AG04449 (cell line): ENCODE measurements at places on chromosomes 13 and 19.

- DNase-seq: no peak
Measured at GRCh38 chr13:88701551-88701950, 1030.4 kb downstream of the SLITRK5 start.

DNA sequence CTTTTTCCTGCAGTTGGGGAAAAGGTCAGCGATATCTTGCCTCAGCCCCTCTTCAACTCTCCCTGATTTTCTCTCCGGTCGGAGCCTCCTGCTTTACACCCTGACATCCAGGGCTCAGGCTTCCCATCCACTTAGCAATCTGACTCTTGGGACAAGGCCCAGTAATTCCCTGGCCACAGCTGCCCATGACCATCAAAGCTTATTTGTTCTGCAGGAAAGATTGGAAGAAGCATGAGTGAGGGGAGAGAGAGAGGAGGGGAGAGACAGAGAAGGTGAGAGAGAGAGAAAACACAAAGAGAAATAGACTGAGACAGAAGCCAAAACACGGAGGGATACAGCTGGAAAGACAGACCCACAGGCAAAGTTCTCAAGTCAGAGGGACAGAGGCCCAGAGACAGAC, 13.7 kb downstream of the SYT3 start:
- no peak for DNase-seq

- no peak for DNase-seq
Measured at GRCh38 chr13:104442536-104442935, 1376.3 kb upstream of the SLC10A2 start.

DNA sequence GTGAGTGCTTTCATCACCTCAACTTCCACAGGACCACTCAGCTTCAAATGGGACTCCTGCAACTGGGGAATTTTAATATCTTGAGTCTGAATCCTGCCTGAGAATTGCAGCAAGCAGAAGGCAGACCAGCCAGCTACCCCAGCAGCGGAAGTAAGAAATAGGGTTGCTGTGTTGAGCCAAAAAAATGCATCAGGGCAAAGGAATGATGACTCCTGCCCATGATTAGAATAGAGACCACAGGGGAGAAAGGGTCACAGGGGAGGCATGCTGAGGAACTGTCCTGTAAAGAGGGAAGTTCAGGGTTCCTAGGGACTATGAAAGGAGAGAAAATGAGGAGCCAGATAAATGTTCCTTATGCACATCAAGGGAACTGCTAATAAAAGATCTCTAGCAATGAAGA, 370.2 kb downstream of the KCTD12 start:
- DNase-seq: no peak

DNA sequence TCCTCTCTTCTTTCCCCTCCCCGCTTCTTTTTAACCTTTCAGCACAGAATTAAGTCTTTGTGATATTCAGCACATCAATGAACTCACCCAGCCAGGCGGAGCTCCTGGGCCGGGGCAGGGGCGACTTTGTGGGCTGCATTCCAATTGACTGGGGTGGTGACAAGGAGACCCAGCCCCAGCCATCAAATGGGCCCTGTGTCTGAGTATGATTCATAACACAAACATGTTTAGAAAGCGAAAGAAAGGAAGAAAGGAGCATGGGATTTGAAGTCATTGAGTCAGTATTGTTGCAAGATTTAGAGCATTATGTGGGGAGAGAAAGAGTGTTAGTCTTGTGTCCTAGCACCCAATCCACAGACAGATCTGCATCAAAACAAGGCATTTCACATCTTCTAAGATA, 185.3 kb downstream of the LHFPL6 start:
- DNase-seq: peak; percentile 21

DNA sequence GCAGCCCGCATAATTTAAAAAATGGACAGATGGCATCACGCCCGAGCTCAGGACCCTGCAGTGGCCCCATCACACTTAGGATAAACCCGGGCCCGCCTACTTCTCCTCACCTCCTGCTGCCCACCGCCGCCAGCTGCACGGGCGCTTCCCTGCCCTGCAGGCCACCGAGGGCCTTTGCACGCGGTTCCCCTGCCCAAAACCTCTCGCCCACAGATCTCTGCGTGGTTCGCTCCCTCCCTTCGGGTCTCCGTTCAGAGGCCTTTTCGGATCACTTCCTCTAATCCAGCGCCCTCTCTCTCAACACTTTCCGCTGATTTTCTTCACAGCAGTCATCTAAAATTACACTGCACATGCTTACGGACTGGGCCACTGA, 1.8 kb downstream of the SHISA7 start:
- no peak for DNase-seq

- no peak for DNase-seq
Measured at GRCh38 chr13:113015826-113016525, 47.0 kb downstream of the MCF2L start.

DNA sequence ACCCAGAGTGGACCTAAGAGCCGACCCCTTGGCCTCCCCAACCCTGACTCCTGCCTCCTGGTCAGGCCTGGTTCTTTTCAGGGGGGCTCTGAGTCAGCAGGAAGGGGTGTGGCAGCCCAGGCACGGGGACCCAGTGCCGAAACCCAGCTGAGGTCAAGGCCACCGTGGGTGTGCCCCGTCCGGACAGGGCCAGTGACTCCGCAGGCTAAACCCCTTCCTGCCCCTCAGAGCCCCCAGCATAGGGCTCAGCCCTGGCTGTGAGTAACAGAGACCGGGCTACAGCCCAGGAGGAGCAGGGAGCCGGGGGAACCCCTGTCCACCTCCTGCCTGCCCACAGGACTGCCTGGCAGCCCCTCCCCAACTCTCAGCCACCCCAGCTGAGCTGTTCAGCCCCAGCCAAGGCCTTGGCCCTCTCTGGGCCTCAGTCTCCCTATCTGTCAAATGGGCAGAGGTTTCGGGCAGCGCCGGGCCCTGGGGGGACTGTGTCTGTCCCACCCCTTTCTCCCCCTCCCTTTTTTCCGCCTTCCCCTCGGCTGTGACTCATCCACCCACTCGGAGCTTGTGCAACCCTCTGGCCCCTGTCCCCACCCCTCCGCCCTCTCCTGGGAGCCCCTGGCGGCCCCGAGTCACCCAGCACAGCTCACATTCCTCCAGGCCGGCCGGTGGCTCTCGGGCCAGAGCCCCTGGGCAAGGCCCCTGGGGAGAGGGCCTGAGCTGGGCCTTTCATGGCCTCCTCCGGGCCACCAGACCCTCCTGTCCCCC, 8.6 kb downstream of the ZBTB7A start:
- no peak for DNase-seq

DNA sequence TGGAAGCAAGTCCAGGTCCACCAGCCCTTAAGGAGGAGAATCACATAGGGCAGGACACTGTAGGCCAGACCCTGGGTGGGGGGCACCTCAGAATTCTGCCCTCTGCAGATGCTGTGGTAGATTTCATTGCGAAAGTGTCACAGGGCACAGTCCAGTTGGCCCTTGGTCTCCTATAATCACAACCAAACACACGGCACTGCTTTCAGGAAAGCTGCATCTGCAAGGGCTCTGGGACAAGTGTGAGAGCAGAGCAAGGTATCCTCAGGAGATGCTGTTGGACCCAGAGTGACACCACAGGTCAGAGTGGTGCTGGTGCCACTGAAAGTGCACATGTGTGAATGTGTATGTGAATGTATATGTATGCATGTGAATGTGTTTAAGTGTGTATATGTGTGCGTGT, 88.6 kb upstream of the MBNL2 start:
- DNase-seq: no peak

GRCh38 chr19:47613165-47614020, 4.5 kb downstream of the BICRA start:
- no peak for DNase-seq

DNA sequence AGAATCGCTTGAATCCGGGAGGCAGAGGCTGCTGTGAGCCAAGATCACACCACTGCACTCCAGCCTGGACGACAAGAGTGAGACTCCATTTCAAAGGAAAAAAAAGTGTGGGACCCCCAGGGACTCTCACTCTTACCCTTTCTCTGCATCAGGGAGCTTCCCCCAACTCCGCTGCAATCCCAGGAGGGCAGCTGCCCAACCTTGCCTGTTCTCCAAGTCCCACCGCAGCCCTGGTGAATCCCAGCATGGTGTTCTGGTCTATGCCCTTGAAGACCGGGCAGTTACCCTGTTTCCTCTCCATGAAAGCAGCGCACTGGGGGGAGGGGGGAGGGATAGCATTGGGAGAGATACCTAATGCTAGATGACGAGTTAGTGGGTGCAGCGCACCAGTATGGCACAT, 35.7 kb upstream of the DPRX start:
- no peak for DNase-seq

DNA sequence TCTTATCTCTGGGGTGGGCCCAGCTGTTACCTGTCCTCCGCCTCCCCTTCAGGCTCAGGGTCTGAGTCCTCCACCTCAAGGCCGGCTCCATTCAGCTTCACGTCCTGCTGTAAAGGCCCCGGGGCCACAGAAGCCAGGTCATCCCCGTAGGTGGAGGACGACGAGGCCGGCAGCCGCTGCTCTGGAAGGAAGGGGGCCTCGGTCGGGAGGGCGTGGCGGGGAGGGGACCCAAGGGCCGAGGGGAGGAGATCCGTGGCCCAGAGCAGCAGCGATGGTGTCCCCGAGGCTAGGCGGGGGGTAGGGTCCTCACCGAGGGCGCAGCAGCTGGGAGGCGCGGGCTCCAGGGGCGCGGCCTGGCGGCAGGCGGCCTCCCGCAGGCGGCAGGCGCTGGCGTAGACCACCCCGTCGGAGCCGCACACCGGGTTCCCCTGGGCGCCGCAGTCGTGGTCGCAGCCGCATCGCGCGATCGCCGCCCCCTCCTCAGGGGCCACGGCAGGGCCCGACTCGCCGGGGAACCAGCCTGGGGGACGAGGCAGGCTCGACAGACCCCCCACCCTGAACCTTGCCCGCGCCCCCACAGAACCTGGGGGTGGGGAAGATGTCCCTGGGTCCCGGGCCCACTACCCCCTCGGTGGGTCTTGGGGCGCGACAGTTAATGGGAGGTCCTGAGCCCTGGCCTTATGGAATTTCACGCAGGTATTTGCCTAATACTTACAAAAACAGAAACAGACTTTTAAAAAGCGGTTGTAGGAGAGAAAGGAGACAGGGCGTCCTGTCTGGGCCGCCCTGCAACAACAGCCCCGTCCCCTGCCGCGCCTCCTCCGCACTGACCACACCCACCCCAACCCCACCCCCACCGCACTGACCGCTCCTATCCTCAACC, 7.6 kb downstream of the F2RL3 start:
- no peak for DNase-seq

GRCh38 chr13:99614465-99614885, 113.2 kb downstream of the TM9SF2 start:
- DNase-seq: no peak

GRCh38 chr13:20499986-20500385, 25.7 kb downstream of the CRYL1 start:
- no peak for DNase-seq

DNA sequence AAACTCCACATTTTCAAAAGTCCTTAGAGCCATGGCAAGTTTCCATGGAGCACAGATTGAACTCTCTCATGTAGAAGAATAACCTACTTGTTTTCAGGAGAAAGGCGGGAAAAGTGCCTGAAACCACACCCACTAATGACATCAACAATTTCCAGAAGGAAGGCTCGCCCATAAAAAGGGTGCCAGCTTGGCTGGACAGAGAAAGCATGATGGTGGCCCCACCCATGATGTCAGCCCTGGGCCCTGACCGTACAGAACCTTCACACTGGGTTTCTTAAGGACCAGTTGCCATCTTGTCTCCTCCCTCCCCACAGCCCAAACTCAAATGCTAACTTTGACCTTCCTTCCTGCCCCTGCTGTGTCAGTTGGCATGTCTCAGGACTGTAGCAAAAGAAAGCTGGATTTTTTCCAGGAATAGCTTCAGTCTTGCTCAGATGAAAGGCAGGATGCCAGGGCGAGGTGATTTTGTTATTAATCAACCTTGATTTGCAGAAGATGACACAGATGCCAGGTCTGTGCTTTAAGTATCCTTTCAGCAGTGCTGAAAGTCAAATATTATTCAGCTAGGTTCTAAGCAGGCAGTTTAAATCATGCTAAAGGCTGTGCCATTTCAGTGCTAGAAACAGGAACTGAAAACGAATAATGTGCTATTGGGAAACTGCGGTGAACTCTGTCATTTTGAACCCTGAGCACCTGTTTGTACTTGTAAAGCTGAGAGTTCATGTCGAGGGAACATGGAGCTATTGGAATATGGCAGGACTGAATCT, 89.5 kb upstream of the RFC3 start:
- no peak for DNase-seq

DNA sequence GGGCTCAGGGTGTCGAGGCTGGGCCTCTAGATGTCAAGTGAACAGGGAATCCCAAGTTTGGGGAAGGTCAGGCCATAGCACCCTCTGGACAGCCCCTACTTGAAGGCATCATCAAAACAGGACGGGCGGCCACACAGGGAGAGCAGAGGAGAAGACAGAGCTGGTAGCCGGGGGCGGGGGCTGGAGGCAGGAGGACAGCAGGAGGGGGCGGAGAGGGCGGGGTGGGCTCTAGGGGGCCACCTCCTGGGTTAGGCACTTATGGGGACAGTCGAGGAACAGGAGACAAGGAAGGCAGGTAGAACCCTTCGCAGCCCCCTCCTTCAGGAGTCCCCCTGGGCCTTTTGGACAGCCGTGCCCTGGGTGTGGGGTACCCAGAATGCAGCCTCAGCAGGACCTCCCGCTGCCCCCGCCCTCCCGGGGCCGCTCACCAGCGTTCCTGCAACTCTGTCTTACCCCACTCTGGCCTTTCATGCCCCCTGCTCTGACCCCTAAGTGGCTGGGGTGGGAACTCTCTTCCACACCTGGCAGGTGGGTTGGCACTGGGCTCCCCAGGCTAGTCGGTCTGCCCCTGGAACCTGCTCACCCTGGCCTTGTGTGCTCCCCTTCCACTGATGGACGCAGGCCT, 5.8 kb downstream of the SSBP4 start:
- DNase-seq: no peak

- no peak for DNase-seq
Measured at GRCh38 chr13:90120026-90120425, 1227.5 kb upstream of the MIR17HG start.

- no peak for DNase-seq
Measured at GRCh38 chr19:4555657-4556561, 3.6 kb downstream of the SEMA6B start.

DNA sequence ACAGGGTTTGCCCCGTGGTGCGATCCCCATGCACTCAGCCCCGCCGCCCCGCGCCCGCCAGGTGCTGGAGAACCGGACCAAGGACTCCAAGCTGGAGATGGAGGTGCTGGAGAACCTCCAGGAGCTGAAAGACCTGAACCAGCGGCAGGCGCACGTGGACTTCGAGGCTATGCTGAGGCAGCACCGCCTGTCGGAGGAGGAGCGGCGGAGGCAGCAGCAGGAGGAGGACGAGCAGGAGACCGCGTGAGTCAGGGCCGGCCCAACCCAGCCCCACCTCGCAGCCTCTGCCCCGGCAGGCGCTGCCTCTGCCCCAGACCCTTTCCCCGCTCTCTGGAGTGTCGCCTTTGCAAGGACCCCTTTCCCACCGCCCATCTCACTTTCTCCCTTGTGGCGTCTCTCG, 11.3 kb downstream of the YJU2 start:
- no peak for DNase-seq

- DNase-seq: no peak
Measured at GRCh38 chr19:33677745-33678426, 56.1 kb downstream of the CHST8 start.

DNA sequence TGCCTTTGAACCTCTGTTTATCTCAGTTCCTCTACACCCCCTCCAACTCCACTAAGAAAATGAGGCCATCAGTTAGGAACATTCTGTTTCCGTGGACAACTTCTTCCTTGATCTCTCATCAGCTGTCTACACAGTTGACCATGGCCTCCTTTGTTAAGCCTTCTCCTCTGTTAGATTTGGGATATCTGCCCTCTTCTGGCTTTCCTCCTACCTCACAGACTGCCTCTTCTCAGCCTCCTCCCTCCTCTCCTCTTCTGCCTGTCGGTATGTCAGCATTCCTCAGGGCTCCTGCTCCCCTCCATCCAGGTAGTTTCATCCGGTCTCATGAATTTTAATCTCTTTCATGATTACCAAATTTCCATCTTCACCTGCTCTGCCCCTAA, 454.9 kb downstream of the FOXO1 start:
- DNase-seq: no peak
